ENCODE measurements at places on chromosomes 11 and 22. TPM values are rescaled to one million over a fixed set of nuclear protein-coding genes. Genes with fewer than 3 reads are reported as not detected.

The E2F8 gene
- 11.5 TPM for total RNA-seq

GRCh38 chr11:78158987-78159652 is 19.7 kb upstream of the ALG8 start:
- DNase-seq: no peak

The GAL3ST3 gene
- not detected for total RNA-seq

GRCh38 chr11:75673977-75674582 is 5.2 kb upstream of the MAP6 start:
- DNase-seq: no peak

The OR8G5 gene
- not detected for total RNA-seq

DNA sequence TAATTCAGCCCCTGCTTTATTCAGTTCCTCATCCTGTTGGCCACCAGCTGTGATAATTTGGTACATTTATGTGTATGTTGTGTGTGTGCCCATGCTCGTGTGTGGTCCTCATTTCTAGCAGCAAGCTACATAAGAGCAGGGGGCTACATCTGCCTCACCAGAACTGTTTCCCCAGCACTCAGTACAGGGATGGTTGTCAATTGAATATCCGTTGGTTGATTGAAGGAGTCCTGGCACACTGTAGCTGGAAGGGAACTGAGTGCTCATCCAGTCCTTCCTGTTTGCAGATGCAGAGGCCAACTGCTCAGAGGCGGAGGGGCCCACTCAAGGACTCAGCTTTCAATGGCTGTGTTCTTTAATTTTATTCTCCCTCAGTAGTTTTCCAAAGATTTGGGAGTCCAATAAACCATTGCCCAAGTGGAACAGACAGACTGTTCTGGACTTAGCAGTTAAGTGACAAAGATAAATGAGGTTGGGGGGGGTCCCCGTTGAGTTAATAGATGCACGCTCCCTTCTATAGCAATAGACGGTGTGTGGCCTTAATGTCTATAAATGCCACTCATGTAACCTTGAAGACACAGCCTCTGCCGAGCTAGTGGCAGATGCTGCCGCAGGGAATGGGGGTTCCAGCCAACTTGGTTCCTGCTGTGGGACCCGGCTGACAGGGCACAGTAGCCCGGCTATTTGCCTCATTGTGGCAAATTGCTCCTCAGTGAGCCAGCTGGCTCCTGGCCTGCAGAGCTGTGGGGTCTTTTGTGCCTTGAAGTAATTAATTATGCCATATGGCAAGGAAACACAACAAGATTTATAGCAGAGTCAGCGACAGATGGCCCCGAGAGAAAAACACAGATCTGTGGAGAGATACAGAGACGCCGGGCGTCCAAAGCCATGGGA is 71.4 kb upstream of the GRK3 start:
- DNase-seq: peak; percentile 100

The MYBPC3 gene
- total RNA-seq: not detected

The MRGPRE gene
- not detected for total RNA-seq

DNA sequence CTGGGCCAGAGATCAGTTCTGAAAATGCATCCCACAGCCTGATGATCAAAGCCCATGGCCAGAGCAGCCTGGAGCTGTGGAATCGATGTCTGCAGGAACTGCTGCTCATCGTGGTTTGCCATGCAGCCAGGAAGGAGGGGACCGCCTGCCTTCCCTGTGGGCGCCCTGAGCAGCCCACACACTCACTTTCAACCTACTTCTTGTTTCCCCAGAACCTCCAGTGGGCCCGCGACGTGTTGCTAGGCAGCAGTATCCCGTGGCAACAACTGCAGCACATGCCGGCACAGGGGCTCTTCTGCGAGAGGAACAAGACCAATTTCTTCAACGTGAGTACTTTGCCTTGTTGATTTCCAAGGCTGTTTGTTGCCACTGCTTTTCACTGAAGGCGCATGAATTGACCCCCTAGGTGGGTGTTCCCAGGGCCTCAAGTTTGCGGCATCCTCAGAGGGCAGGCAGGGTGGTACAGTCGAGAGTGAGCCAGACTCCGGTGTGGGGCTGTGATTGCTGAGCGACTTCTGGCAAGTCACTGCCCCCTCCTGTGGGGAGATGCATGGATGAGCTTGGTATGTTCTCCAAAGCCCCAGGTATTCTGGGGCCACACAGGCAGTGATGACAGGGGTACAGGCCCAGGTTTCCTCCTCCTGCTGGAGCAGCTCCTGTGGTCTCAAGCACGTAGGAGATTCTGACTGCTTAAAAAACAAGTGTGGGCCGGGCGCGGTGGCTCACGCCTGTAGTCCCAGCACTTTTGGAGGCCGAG is 47.0 kb upstream of the SUSD2 start:
- DNase-seq: no peak

- DNase-seq: no peak
Observed at GRCh38 chr11:21321530-21321929, 652.1 kb downstream of the NELL1 start.

The GP1BB gene
- 3.2 TPM for total RNA-seq

The KCNJ1 gene
- total RNA-seq: not detected

- DNase-seq: peak; percentile 67
Observed at GRCh38 chr11:58513747-58514367, 6.0 kb upstream of the OR5B21 start.

GRCh38 chr22:20571531-20572007 is 64.2 kb downstream of the MED15 start:
- DNase-seq: no peak

The PGR gene
- total RNA-seq: not detected

DNA sequence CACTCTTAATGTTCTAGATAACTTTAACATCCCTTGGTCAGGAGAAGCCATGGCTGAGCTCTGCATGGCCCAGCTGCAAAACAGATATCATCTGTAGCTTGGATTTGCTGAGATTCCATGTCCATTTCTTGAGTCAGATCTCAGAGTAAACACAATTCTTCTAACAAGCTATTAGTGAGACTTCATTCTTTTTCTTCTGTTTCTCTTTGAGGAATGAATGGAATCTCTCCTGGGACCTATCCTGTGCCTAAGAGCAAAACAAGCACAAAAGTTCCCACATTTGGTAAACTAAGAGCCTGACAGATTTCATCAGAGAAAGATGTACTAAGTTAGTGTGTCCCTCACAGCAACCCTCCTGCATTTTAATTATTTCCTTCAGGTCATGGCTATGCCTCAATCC is 142.8 kb downstream of the MAML2 start:
- DNase-seq: no peak

The RIC3 gene
- not detected for total RNA-seq

Data from G401 (cell line).